T follicular helper cell (primary cell): ENCODE measurements at places on chromosomes 16 and 17.

GRCh38 chr17:18181358-18181757 lies 2.3 kb upstream of the ALKBH5 start:
- DNase-seq: no peak

GRCh38 chr17:48254896-48255295 lies 147.3 kb downstream of the SNX11 start:
- no peak for DNase-seq

- no peak for DNase-seq
Observed at GRCh38 chr16:14562691-14563491, 67.2 kb downstream of the PARN start.

GRCh38 chr17:20206068-20206467 lies 196.9 kb downstream of the SPECC1 start:
- DNase-seq: no peak

GRCh38 chr16:30808146-30808545 lies 21.1 kb upstream of the ZNF629 start:
- DNase-seq: no peak

DNA sequence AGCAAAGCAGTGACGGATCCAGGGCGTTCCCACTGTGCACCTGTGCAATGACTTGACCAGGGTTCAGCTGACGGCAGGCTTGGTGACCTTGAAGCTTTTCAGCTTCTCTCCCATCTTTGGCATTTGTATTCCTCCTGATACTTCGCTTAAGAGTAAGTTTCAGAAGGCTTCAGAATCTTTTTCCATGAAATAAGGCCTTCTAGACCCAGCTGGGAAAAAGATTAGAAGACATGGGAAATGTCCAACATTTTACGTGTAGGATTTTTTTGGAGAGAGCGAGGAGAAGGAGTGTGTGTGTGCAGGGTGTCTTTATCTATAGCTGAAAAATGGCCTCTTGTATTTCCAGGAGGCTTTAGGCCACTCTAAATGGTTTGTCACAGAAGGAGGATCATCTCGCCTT lies 104.1 kb downstream of the BANP start:
- DNase-seq: no peak

DNA sequence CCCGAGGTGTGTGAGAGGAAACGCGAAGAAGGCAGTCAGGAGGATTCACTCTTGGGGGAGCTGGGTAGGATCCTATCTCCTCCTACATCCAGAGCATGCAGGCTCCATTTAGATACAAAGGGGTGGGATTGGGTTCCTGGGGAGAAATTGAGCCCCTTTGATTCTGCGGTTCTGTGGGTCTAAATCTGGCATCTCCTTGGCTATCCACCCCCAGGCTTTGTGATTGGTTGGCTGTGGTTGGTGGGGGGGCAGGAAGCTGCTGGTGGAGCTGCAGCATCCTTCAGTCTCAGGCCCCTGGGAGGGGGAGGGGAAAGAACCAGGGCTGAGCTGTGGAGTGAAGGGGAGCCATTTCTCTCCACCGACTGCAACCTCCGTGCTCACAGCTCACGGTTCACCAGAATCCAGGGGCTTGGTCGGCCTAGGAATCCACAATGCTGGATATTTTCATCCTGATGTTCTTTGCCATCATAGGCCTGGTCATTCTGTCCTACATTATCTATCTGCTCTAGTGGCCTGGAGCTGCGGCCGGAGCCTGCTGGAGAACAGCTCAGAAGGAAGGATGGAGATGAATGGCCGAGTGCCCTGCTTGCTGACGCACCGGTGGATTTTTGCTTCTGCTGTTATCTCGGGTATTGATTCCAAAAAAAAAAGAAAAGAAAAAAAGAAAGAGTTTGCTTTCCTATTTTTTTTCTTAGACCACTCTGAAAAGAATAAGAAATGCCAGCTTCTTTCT lies at the start of gene LASP1NB:
Gene LASP1NB (plus strand): TSS at position 352 of the 733 bp plus-strand sequence.
- DNase-seq: no peak

DNA sequence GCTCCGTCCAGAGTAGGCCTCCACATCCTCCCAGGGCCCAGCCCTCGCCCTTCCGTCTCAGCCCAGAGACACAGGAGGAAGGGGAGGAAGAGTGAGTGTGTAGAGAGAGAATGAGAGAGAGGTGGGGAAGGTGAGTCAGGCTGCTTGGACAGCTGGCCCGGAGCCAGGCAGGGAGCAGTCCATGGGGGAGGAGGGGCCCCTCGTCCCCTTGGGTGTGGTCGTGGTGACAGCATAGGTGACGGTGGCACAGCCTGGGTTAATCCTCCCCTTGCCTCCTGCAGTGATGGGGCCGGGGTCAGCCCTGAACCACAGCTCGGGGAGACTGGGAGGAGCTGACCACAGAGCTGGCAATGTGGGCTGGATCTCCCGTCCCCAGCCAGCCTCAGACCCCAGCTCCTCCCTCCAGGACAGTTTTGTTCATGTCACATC lies 36.5 kb downstream of the FA2H start:
- no peak for DNase-seq

GRCh38 chr17:7716901-7717755 lies at the start of gene DNAH2:
DNAH2 (plus strand) TSS chr17:7717744; CDS start chr17:7719735, 1,991 bp downstream.
- DNase-seq: no peak

- DNase-seq: no peak
Observed at GRCh38 chr17:66950886-66951604, 13.5 kb upstream of the CACNG4 start.

DNA sequence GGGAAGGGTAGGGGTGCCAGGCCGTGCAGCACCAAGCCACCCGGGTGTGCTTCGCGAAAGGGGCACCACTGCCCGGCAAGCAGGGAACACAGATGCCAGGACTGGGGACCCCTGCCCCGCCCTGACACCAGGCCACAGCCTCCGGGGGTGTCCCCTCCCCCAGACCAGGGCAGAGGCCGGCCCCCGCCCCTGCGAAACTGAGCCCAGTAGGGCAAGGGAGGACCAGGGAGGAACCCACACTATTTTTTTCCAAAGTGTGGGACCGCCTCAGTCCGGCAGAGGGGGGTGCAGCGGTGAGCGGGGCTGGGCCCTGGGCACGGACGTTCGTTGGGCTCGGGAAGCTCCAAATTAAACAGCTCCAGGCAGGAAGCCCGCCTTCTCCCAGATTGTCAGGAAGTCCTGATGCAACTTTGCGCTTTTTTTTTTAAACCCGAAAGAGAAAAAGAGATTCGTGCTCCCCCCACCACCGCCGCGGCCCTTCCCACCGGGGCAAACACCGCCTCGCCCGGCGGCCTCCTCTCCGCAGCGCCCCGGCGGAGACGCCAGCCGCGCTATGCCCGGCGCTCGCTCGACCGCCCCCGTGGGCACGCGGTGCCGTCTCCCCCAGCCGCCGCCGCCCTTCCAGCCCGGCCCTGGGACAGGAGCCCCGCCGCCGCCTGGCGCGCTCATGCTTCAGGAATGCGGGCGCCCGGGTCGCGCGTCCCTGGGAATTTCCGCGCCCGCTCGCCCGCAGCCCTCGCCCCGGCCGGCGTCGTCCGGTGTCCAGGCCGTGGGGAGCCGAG lies 755 bp downstream of the PIEZO1 start:
- no peak for DNase-seq

- no peak for DNase-seq
Observed at GRCh38 chr16:72560617-72561016, 388.7 kb upstream of the PMFBP1 start.

- DNase-seq: no peak
Observed at GRCh38 chr17:69913616-69914015, 161.4 kb upstream of the KCNJ16 start.

GRCh38 chr17:68532826-68533225 lies 20.6 kb downstream of the PRKAR1A start:
- DNase-seq: no peak

- DNase-seq: no peak
Observed at GRCh38 chr17:68185820-68186219, 62.0 kb upstream of the AMZ2 start.
